HEK293T (cell line): ENCODE measurements at places on chromosomes 2 and 18.

- DNase-seq = no peak
Measured at GRCh38 chr2:233399306-233400225, 45.3 kb downstream of the DGKD start.

- DNase-seq = no peak
Measured at GRCh38 chr2:30112561-30112960, 34.2 kb upstream of the YPEL5 start.

- DNase-seq = no peak
Measured at GRCh38 chr2:157182204-157182709, 75.2 kb upstream of the GALNT5 start.

DNA sequence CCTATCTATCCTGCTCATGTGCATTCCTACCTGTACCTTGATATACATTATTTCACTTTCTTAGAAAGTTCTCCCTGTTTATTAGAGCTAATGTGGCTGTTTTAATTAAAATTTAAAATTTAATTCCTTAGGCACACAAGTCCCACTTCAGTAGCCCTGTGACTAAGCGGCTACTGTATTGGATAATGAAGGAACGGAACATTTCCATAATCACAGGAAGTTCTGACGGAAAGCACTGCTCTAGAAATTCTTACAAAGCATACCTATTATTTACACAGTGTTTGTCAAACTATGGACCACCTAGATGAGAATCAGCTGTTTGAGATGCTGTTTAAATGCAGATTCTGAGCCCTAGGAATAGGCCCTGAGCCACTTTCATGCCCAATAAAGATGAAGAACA, 13.2 kb downstream of the GREB1L start:
- DNase-seq = no peak

- DNase-seq = no peak
Measured at GRCh38 chr18:4196351-4196750, 258.8 kb downstream of the DLGAP1 start.

- DNase-seq = no peak
Measured at GRCh38 chr2:75828826-75829225, 118.1 kb upstream of the GCFC2 start.

DNA sequence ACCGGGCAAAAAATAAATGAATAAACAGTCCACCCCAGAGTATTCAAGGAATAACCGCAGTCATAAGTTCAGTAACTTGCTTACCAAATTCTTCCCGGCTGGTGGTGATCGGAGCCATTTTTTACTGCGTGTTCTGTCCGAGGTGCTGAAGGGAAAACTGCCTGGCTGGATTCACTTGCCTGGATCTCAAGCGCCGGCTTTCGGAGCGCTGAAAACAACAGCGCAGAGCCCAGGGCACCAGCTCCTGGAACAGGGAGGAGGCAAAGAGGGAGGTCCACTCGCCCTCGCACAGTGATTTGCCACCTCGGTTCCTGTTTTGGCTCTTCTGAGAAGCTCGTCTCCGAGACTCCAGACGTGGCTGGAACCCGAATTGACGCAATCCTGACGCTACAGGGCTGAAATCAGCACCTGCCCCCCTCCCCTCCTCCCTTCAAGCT, at the start of gene SYT4:
Gene SYT4 (minus strand): TSS at position 327 of the 437 bp plus-strand sequence. CDS start 209 bp downstream, at position 118.
- DNase-seq = peak; percentile 32

DNA sequence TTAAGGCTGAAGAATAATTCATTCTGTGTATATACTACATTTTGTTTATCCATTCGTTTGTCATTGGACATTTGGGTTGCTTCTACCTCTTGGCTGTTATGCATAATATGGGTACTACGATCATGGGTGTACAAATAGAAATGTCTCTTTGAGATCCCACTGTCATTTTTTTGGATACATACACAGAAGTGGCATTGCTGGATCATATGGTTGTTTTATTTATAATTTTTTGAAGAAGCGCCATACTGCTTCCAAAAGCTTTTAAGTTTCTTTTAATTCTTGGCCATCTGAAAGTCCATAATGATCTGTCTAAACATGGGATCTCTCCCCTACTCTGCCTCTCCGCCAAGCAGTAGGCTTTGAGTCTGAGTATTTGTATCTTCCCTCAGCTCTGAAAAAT, 18.6 kb downstream of the PPM1B start:
- no peak for DNase-seq

GRCh38 chr2:73885406-73885805, 7.4 kb upstream of the ACTG2 start:
- no peak for DNase-seq

- no peak for DNase-seq
Measured at GRCh38 chr2:240569998-240570530, 1.8 kb downstream of the RNPEPL1 start.

GRCh38 chr2:190468814-190469569, 60.8 kb downstream of the MFSD6 start:
- DNase-seq = peak; percentile 48

GRCh38 chr18:49859725-49860124, 46.4 kb upstream of the ACAA2 start:
- DNase-seq = no peak

DNA sequence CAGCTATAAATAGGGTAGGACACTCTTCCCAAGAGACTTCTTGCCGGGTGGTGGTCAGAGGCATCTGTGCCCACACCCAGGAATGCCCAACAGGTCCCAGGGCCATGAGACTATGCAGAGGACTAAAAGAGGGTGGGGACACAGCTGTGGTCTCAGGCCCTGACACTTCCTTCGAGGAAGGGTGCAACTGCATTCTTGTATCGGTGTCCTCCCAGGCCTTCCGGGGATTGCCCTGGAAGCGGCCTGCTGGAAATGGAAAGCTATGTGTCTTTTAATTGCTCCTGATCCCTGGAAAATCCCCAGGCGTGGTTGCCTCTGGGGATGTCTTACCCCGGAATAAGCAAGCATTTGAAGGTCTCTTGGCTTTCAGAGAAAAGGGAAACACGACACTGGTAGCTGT, 176.7 kb downstream of the SOX11 start:
- no peak for DNase-seq

- DNase-seq = no peak
Measured at GRCh38 chr2:151171186-151171585, 90.5 kb downstream of the RBM43 start.

- DNase-seq = no peak
Measured at GRCh38 chr2:112001136-112001715, 53.8 kb upstream of the TMEM87B start.

GRCh38 chr2:240343548-240343947, 91.9 kb upstream of the GPC1 start:
- no peak for DNase-seq

- DNase-seq = no peak
Measured at GRCh38 chr2:15907461-15908324, 32.7 kb upstream of the MYCN start.

GRCh38 chr18:77103991-77104531, 28.5 kb downstream of the MBP start:
- no peak for DNase-seq

DNA sequence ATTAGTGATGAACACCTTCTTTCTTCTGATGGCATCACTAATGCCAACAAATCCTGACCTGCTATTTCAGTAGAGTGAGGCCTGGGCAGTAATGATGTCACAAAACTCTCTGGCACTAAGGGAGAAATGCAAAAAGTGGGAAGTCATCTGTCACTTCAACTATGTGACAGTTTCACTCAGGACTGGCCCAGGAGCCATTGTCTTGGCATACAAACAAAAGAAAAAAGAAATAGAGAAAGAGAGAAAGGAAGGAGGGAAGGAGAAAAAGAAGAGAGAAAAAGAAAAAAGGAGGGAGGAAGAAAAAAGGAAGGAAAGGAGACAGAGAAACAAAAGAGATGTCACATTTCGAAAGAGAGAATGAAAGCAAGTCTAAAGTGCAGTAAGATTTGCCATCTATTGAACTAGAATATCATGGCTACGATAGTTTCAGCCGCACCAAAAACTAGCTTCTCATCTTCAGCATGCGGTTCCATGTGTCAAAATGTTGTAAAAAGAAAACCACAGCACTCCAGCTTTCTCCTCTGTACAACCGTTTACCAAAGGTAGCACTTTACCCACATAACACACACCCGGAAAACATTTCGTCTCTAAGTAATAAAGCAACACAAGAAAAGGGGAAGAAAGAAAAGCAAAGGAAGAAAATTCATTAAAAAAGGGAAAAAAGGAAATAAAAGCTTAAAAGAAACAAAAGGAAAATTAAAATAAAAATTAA, 50.1 kb downstream of the CD226 start:
- no peak for DNase-seq

DNA sequence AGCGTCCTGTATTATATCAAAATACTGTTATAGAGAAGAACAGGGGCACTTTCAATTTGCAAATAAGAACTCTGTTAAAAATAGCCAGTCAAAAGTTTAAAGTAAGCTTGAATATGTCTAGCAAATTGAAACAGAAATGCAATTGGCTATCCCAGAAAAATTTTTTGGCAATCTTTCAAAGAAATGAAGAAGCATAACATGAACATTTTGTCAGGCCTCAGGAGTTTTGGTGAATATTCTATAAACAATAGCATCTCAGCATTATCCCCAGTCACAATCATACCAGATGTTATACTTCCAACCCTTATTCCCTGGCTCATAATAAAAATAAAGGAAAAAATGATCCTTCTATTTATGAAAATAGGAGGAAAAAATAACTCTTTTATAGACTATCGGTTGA, 252.4 kb downstream of the GRB14 start:
- no peak for DNase-seq

GRCh38 chr2:199366406-199366805, 91.3 kb downstream of the SATB2 start:
- DNase-seq = no peak
